ENCODE measurements at places on chromosomes 16 and 17.
A peak's percentile ranks its signal among the peaks of the same experiment; 100 is the strongest.

DNA sequence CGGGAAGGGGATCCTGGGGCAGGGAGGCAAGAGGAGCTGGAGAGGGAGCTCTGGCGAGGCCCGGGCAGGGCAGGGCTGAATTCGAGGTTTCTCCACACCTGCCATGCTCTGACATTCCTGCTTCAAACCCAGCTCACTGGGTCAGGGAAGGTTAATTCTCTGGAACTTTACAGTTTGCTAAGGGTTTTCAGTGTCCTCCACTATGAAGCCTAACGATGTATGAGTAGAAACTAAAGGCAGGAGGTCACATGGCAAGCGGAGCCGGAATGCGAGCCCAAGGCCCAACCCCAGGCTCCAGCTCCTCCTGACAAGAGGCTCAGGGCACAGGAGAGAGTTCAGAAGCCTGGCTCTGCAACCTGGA, 29.2 kb downstream of the DCAKD start:
- DNase-seq: no peak

GRCh38 chr17:73096866-73097265, 4.4 kb upstream of the SLC39A11 start:
- peak; percentile 62 for DNase-seq

DNA sequence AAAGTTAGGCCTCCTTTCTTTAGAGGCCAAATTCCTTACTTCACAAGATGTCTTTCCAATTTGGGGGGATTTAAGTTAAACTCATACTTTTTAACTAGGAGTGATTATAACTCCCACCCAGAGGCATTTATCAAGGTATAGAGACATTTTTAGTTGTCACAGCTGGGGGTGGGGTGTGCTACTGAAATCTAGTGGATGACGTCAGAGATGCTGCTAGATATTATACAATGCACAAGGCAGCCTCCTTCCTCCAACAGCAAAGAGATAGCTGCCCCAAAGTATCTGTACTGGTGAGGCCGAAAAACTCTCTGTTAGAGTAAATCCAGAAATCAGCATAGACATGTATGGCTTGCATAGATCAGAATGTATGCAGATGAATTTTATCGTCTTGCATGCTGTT, 324.0 kb downstream of the HS3ST4 start:
- DNase-seq: no peak

DNA sequence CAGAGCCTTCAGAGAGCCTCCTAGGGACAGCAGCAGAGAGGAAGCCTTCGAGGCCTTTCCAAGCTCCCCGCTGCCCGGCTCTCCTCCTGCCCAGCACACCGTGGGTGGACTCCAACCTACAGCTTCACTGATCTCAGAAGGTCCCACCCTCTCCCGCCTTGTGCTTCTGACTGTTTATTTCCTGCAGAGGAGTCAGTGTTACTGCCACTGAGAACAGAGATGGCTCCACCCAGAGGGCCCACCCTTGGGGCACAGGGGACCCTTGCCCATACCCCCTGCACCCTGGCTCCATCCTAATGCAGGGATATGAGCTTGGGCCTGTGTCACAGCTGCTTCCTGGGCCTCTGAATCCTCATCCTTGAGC, 52.8 kb upstream of the TOB1 start:
- no peak for DNase-seq

- peak; percentile 82 for DNase-seq
These were observed 46.6 kb upstream of the TANC2 start for GRCh38 chr17:62919388-62919787.

DNA sequence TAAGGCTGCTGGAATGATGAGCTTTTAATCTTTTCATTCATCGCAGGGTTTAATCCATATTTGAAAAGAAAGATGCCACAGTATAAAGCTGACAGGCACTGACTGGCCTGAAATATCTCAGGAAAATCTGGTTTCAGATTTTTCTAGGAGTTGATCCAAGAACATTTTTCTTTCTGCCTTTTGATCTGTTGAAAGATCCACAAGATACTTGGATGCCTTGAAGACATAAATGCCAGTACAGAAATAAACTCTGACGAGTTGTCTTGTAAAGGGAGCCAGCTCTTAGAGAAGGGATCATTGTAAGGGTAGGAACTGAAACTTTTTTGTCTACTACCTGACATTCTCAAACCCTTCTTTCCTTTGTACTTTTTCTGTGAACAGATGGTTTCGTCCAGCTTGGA, 25.4 kb upstream of the KRT20 start:
- peak; percentile 52 for DNase-seq

GRCh38 chr16:18816286-18816685, 14.9 kb upstream of the ARL6IP1 start:
- no peak for DNase-seq

GRCh38 chr17:77790143-77790829, 168.2 kb upstream of the TNRC6C start:
- DNase-seq: no peak

GRCh38 chr16:3138823-3139426, 4.1 kb downstream of the ZNF213 start:
- no peak for DNase-seq

GRCh38 chr17:12438813-12439586, 226.7 kb upstream of the MYOCD start:
- no peak for DNase-seq

- DNase-seq: no peak
These were observed 20.5 kb upstream of the UBE2I start for GRCh38 chr16:1288813-1289476.

- no peak for DNase-seq
These were observed 44.6 kb downstream of the SOX8 start for GRCh38 chr16:1026057-1026783.

GRCh38 chr17:12856416-12856815, 67.1 kb downstream of the ARHGAP44 start:
- no peak for DNase-seq
